ENCODE measurements at places on chromosomes 2 and 18.

DNA sequence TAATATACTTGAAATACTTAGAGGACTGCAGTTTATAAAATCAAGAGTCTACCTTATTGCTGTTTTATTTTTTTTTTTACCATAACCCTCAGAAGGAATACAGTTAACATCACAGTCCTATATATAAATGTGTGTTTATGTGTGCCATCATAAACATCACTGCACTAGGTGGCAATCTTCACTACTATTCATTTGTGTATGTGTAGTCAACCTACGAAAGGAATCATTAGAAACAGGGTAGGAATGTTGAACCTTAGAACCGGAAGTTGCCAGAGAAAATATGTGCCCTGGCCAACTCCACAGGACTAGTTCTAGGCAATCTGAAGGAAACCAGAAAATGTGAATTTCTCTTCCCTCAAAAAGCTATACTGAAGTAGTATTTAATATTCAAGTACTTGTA is 3.4 kb downstream of the GEN1 start:
- DNase-seq, result no peak

- DNase-seq, result no peak
These were observed 80.4 kb downstream of the TGFA start for GRCh38 chr2:70473101-70473722.

GRCh38 chr2:241748468-241749256 is 14.2 kb downstream of the D2HGDH start:
- DNase-seq, result no peak

DNA sequence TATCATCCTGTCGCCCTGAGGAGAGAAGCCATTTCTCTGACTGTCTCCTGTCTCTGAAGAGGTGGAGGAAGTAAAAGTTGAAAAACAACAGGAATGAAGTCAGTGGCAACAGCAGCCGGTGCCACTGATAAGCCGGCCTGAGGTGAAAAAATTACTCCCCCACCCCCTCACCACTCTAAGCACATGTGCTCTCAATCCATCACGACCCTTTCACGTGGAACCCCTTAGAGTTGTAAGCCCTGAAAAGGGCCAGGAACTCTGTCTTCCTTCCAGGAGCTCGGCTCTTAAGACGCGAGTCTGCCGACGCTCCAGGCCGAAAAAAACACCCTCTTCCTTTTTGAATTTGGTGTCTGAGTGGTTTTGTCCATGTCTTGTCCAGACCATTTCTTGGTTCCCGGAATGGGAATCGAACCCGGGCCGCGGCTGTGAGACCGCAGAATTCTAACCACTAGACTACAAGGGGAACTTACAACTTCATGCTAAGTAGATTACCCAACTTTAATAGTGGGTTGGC is 40.7 kb upstream of the TRIM43 start:
- no peak for DNase-seq

DNA sequence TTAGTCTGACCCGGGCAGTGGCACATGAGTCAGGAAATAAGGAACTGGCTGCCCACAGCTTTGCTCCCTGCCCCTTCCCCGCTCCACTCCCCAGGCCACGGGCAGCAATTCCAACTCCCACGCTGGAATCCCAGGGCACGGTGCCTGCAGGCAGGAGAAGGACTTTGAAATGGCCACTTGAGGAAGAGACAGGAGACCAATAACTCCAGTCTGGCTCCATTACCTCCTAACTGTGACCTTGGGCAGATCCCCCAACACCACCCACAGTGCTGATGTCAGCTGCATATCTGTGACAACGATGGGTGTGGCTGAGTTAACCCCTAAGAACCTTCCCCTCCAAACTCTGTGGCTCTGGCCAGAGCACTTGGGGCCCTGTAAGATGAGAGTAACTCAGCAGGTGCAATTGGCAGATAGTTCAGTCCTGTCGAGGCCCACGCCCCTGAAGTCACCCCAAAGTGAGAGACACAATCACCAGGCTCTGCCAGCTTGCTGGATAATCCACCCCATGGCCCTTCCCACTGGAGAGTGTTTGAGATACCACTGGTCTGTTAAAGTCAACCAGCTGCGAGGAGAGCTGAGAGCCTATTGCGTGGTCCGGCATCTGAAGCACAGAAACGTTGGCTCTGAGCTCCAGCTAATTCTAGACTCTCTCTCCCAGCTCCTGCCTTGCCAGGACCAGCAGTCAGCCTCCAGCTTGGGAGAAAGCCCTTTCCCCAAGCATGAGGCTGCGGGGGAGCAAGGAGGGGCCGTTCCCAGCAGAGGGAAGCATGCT is 175.2 kb downstream of the TNS1 start:
- no peak for DNase-seq

DNA sequence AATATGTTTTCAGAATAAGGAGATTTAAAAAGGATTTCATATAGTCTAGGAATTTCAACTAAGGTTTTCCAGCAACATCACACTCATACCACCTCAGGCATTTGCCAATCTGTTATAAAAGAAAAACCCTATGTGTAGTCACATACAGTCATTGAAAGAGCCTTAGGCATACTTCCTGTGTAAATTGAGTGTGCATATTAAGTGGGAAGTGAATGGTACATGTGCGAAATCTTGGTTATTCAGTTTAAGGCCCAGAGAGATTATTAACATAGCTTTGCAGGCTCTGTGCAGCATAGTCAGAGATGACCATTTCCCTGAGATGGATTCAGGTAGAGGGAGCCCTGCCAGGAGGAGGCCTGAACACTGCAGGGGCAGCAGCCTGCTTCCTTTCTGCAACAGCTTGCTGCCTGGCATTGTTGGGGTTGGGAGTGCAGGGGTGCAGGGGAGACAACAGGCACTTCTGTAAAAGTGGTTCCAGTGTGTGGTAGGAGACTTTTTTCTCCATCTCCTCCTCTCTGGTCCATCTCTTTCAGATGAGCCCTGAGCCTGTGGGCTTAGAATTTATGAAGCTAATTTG is 100.1 kb upstream of the OSR1 start:
- no peak for DNase-seq

DNA sequence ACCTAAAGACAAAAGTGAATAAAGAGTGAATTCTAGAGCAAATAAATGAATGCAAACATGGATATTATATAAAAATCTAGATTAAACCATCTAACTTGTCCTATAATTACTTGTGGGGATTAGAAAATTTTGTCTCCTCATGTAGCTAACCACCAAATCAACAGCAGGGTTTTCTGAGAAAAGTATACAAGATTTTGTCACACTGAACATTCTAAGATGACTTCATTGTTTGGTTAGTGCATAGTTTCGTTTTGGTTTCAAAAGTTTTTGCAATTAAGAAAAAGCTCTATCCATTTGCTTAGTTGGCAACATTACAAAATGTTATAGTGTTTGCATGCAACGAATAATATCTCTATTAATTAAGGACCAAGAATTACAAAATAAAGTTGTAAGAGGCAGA is 125.0 kb downstream of the LRP2 start:
- no peak for DNase-seq

GRCh38 chr2:35415282-35415681 is 940.3 kb upstream of the CRIM1 start:
- DNase-seq, result no peak

GRCh38 chr2:100945433-100945740 is 56.7 kb upstream of the RPL31 start:
- DNase-seq, result no peak

DNA sequence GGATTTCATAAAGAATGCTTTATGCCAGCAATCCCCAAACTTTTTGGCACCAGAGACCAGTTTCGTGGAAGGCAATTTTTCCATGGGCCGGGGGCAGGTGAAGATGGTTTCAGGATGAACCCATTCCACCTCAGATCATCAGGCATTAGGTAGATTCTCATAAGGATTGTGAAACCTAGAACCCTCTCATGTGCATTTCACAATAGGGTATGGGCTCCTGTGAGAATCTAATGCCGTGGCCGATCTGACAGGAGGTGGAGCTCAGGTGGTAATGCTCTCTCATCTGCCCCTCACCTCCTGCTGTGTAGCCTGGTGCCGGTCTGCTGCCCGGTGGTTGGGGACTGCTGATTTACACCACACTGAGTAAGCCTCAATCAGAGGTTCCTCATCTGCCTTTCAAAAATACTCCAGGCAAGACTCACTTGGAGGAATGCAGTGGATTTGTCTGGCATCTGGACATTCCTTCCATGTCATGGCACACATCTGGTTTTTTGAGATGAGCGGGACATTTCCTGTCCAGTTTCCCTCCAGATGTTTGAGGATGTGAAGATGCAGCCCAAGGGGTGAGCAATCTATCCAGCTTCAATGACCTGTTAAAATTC is 185.8 kb downstream of the VAPA start:
- DNase-seq, result no peak

GRCh38 chr18:10444314-10445006 is 10.0 kb upstream of the APCDD1 start:
- no peak for DNase-seq

Measured in HTR-8/SVneo (cell line).